Neural crest cell (in vitro differentiated cells): ENCODE measurements at places on chromosomes 5 and 9. TPM values are rescaled to one million over a fixed set of nuclear protein-coding genes. Genes with fewer than 3 reads are reported as not detected.

DNA sequence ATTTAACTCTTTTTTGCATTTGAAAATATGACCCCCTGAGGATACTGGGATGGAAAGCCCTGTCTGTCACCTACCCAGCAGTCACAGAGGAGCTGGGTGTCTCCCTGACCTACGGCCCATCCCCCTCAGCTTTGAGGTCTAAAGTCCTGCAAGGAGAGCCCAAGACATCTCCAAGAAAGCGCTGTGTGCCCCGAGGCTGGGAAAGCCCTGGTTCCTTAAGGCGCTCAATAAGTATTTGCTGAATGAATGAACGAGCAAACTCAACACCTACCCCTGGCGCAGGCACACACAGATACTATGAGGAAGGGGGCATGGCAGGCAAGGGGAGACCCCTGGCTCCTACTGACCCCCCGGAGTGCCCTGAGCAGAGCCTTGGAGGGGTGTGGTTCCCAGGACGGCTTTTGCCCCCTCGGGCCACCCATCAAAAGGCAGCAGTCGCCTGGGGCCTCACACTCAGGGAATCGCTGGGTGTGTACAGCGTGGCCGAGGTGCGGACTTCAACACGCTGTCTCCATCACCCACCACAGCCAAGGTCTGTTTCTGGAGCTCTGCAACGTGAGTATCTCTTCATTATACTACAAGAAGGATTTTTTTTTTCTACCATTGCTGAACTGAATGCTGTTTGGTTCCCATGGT is 211.6 kb downstream of the ERCC6L2 start:
- DNase-seq = no peak

GRCh38 chr5:168869615-168870227 is 290.6 kb upstream of the PANK3 start:
- no peak for DNase-seq

GABRA1 gene
- not detected in 2 replicates for total RNA-seq

MYMK gene
- not detected in 2 replicates for total RNA-seq

MEIKIN gene
- not detected in 2 replicates for total RNA-seq

DNA sequence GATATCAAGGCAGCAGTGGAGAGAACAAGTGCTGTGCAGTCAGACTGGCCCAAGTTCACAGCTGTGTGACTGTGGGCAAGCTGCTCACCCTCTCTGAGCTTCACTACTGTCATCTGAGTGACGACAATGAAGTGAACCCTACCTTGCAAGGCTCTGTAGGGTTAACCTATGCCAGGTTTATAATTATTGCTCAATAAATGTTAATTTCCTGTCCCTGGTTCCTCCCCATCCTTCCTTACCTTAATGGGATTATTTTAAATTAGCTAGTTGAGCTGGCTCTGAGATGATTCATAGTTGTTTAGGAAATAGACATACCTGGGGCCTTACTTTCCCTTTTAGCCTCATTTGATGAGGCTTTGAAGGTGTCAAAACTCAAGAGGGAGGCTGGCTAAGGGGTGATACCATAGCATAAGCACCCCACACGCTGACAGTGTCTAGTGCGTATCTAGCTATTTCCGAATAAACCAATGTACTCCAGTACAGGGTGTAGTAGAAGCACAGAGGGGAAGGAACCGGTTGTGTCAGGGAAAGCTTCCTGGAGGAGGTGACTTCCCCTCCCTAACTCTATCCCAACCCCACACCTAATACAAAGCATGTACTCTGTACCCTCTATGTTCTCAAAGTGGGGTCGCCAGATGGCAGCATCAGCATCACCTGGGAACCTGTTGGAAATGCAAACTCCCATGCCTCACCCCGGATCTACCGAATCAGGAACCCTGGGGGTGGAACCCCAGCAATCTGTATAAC is 63.3 kb upstream of the SLC25A51 start:
- DNase-seq = no peak

DNA sequence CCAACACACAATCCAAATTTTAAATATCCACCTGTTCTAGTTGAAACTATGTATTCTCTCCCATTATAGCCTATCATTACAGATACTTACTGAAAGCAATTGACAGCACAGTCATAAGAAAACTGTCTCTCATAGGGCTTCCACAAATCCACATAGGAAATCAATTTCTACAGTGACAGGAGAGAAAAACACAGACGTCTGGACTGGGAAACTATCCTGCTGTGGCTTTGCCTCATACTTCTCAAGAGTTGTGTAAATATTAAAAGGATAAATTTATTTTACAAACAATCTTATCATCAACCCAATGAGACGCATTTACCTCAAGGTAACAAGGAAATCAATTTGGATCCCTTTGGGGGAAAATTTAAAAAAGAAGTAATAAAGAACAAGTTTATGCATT is 517.5 kb downstream of the EFNA5 start:
- no peak for DNase-seq

DNA sequence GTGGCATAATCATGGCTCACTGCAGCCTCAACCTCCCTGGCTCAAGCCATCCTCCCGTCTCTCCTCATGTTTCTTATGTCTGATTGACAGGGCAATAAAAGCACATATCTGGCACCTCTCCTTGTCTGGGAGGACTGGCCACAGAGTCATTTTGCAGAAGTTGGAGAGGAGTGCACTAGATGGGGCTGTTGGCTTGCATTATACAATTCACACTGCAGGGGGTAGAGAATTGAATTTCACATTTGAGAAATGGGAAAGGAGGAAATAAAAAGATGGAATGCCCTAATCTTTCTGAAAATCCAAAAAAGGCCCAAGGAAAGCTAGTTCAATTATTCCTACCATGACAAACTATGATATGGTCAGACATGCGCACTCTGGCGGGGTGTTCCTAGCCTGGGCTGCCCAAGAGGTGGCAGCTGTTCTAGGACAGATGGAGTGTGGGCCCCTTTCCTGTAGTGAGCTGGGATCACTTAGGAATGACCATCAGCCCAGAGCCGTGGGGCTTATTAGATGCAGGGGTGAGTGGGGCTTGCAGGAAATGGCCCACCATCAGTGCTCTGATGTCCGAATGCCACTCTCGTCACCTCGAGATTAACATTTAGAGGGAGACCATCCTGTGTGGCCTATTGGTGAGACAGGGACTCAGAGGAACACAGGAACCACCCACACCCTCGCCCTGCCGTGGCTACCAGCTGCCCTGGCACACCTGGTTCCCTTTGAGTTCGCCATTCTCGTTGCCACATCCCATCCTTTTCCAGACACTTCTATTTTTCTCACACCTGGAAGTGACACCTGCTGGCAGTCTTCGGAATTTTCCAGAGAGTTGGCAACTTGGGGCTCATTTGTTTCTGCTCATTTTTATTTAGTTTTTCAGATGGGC is 21.8 kb upstream of the ANKRD18A start:
- peak; percentile 24 for DNase-seq

C9orf50 gene
- total RNA-seq = 0.26 and 0.27 TPM in 2 replicates

DNA sequence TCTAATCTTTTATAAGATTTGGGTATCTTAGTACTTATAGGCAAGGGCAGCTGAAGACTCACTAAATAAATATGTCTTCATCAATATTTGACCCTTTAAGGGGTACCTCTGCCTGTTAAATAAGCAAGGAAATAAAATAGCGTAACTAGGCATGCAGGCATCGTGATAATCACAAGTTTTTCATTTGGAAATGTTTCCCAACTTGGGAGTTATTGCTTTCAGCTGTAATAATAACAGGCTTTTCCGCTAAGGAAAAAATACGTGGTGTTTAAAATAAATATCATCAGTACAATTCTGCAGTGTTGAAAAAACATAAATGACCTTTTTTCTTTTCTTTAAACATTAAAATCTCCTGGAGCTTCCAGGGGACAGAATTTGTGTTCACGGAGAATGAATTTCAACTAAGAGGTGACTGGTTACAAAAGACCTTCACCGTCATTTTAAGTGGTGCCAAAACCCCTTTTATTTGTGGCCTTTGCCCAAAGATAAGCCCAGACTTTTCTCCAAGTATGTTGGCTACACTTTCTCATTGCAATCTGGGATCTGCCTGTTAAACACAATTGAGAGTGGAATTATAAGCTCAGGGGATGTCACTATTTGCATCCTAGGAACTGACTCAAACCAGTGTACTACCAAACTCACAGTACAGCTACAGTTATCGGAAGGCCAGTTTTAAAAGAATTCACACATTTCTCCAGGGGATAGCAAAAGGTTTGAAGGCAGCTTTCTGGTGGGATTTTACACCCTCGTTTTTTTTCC is 218.6 kb downstream of the FBXL7 start:
- no peak for DNase-seq

GRCh38 chr5:10485897-10486296 is 44.2 kb downstream of the ROPN1L start:
- DNase-seq = no peak

DNA sequence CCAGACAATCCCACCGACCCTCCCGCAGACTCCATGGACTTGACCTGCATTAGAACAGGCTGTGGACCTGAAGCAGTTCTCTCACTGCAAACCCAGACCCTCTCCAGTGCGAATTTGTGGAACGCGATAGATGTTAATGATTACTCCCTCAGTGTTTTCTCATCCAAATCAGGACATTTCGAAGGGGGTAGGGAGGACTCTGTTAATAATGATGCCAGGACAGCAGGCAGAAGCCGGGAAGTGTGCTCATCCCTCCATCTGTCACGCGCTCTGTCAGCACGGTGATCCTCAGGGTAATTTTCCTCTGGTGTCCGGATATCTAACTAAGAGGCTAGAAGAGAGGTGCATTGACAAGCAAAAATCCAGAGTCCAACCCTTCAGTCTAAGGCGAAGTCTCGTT is 18.8 kb downstream of the RAPGEF1 start:
- DNase-seq = no peak

- no peak for DNase-seq
Measured at GRCh38 chr5:113617191-113617796, 103.8 kb downstream of the YTHDC2 start.

PCDHGA3 gene
- 0.16 and 0.33 TPM in 2 replicates for total RNA-seq

ORM2 gene
- not detected in 2 replicates for total RNA-seq

RNF183 gene
- total RNA-seq = not detected in 2 replicates

S1PR3 gene
- 7.5 and 7.9 TPM in 2 replicates for total RNA-seq

PCDHGA1 gene
- total RNA-seq = 0.54 and 0.93 TPM in 2 replicates

DNA sequence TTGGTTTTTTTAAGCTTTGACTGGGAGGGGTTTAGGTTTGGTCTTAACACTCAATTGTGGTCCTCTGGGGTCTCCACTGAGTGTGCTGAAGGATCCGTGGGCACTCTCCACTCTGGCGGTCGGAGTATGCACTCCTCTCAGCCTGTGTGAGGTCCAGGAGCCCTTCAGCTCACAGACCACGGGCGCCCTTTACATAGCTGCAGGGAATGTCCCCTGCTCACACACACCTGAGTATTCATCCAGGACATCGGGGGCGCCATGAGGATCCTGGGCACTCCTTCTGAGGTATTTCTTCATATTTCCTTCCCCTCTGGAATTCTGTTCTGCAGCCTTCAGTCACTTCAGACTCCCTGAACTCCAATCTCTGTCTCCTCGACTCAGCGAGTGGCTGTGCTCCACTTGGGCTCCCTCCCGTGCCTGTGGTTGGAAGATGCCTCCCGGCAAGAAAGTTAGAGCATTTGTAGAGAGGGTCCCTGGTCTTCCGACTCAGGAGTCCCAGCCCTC is 12.5 kb downstream of the TRIP13 start:
- DNase-seq = no peak

GRCh38 chr9:122071715-122072114 is 21.4 kb downstream of the TTLL11 start:
- DNase-seq = no peak

DNA sequence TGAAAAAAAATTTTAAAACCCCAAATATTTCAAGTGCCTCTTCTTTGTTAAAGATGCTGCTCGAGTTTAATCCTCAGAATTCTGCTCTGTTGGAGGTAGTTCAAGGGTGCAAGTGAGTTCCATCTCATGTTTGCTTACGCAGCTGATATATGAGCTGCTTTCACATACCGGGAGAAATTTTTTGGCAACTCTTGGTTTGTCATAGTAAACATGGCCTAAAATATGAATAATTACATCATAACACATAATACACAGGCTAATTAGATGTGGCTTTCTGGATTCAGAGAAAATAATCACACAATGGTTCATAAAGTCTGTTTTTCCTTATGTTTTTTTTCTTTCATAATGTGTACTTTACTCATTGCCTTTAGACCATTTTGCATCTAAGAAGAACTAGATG is 1134.1 kb downstream of the PTPRD start:
- no peak for DNase-seq

GABBR2 gene
- total RNA-seq = 0.77 and 0.84 TPM in 2 replicates

INSL4 gene
- not detected in 2 replicates for total RNA-seq

GRCh38 chr9:109888695-109889094 is 108.7 kb downstream of the PALM2AKAP2 start:
- no peak for DNase-seq

GRCh38 chr5:156339139-156339841 is 12.3 kb downstream of the SGCD start:
- no peak for DNase-seq

QRFP gene
- total RNA-seq = not detected in 2 replicates

DNA sequence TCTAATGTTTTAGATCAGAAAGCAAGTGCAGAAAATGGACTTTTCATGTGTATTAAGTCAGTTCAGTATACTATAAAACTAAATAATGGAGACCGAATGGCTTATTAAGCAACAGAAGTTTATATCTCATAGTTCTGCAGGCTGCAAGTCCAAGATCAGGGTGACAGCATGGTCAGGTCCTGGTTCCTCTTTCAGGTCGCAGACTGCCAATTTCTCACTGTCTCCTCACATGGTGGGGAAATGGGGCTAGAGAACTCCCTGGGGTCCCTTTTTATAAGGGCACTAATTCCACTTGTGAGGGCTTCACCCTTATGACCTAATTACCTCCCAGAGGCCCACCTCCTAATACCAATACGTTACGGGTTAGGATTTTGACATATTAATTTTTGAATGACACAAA is 48.7 kb downstream of the RICTOR start:
- no peak for DNase-seq

DNA sequence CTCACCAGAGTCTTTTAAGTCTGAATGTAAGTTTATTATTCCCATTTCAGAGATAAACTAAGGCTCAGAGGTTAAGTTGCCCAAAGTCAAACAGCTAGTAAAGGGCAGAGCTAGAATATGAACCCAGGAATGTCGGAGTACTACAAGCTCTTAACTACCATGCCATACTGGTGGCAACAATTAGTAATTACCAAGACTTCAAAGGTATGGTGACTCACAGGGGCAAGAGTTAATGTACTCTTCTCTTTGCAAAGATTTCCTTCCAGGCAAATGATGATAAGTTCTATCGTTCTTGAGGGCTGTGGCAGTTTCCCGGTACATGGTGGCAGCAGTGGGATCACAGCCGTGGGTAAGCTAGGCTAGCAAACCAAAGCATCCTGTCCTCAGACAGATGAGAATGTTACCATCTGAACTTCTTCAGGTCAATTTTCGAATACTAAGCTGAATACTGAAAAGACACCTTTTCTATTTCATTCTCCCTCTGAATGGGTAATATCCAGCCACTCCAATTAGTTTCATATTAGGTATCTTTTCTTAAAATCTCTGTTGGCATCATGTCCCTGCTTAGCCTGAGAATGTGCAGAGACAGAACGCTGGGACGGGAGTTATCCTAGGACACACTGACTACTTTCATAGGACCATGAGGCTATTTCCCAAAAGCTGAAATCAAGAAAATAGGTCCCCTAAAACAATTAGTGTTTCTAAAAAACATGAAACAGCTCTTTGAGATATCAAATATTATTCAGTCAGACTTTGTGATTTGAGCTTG is 117.0 kb upstream of the NR5A1 start:
- no peak for DNase-seq
